ENCODE measurements at places on chromosomes 16 and 17. TPM values are rescaled to one million over a fixed set of nuclear protein-coding genes. Genes with fewer than 3 reads are reported as not detected.

The SLC6A4 gene
- total RNA-seq = not detected

The CD7 gene
- total RNA-seq = 1.5 TPM

The ACSM3 gene
- 1.6 TPM for total RNA-seq

The RUNDC3A gene
- not detected for total RNA-seq

The CD68 gene
- total RNA-seq = 21.6 TPM

The HOXB6 gene
- 3.1 TPM for total RNA-seq

The SKAP1 gene
- not detected for total RNA-seq

The MT1F gene
- total RNA-seq = 0.14 TPM

The SRCAP gene
- total RNA-seq = 6.2 TPM

The CHST5 gene
- total RNA-seq = not detected

The GAS2L2 gene
- 0.04 TPM for total RNA-seq

The CACNG4 gene
- 2.3 TPM for total RNA-seq

Measured in H4 (cell line).